ENCODE measurements at places on chromosomes 3 and 15. TPM values are rescaled to one million over a fixed set of nuclear protein-coding genes. Genes with fewer than 3 reads are reported as not detected.
A peak's percentile ranks its signal among the peaks of the same experiment; 100 is the strongest.

The C15orf61 gene
- polyA plus RNA-seq: 10.5 TPM

- peak; percentile 21 for DNase-seq
Observed at GRCh38 chr15:31338879-31339557, 12.4 kb downstream of the KLF13 start.

- no peak for DNase-seq
Observed at GRCh38 chr3:126661532-126662364, 6.8 kb upstream of the TXNRD3 start.

- no peak for DNase-seq
Observed at GRCh38 chr3:143770391-143770790, 77.9 kb downstream of the SLC9A9 start.

Measured in K562 (cell line).